ENCODE measurements at places on chromosomes 3 and 15.

- no peak for DNase-seq
Observed at GRCh38 chr3:146970236-146970635, 365.1 kb upstream of the PLSCR5 start.

DNA sequence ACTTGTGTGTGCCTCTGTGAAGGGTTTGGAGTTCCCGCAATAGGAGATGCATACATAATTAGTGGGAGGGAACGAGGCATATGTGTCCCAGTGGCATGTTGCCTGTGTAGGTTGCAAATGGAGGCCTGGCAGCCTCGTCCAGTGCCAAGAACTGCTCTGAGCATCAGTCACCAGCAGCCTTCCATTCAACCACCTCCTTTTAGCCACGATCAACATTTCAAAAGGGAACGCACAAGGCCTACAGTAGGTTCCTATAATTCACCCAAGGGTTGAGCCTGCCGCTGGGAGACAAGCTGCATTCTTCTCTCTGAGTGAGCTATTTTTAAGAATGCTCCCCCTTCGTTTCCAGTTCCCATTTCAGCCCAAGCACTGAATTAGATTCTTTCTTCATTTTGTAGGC lies 78.8 kb upstream of the CTNNB1 start:
- no peak for DNase-seq

DNA sequence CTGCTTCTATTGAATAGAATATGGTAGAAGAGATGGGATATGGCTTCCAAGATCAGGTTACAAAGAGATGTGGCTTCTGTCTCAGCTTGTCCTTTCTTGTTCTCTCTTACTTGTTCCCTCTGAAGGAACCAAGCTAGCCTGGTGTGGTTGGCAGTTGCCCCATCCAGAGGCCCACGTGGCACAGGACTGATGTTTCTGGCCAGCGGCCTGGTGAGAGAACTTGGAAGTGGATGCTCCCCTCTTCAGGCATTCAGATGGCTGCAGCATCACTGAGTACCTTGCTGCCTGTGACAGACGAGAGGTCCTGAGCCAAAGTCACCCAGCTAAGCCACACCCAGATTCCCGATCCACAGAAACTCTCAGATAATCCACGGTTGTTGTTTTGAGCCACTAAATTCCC lies 183.6 kb downstream of the NSMCE3 start:
- no peak for DNase-seq

DNA sequence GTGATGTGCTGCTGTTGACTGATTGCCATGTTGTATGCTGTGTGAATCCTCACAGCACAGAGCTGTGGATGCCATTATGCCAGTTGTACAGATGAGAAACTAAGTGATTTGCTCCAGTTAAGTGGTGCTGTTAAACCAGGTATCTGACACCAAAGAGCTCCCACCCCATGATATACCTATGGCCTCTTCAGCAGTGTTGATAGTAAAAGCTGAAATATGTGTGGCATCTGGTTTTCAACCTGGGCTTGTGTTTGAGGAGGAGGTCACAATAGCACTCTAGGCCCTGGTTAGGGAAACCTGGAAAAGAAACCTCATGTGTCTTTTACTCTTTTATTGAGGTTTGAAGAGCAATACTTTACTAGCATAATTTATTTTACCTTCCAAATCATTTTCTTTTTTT lies 21.4 kb downstream of the RAD54L2 start:
- DNase-seq, result no peak

- no peak for DNase-seq
Observed at GRCh38 chr3:19363071-19363470, 214.8 kb downstream of the KCNH8 start.

GRCh38 chr3:32239307-32240158 lies 1.1 kb downstream of the CMTM8 start:
- no peak for DNase-seq

DNA sequence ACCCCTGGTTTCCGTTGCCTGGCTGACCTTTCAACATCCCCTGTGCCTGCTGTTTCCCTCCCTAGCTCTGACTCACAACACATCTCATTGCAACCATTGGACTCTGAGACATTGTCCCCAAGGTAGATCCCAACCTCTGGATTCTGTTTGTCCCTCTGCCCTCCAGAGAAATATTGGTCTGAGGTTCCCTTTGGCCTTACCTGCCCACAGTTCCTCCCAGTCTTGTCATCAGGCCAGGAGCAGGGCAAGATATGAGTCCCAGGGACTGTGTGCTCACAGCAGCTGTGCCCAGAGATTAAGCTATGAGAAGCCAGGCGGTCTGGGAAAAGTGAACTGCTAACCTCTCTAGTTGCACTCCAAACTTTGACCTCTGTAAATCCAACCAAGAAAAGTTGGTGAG lies 168.2 kb upstream of the NR2F2 start:
- no peak for DNase-seq

DNA sequence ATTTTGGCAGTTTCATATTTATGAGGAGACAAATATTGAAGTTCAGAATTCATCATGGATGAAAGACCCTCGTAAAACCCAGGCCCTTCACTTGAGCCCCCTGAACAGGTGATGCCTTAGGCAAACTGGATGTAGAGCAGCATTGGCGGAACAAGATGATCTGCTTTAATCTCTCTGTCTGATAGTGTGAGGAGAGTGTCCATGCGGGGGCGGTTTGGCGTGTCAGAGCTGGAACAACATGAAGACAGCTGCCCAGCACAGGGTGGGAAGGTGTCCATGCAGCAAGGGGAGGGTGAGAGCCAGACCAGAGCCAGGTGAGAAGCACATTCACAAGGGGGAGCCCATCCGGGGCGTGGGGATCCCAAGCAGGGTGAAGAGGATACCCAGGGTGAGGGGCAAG lies 31.8 kb upstream of the ANP32A start:
- DNase-seq, result no peak

DNA sequence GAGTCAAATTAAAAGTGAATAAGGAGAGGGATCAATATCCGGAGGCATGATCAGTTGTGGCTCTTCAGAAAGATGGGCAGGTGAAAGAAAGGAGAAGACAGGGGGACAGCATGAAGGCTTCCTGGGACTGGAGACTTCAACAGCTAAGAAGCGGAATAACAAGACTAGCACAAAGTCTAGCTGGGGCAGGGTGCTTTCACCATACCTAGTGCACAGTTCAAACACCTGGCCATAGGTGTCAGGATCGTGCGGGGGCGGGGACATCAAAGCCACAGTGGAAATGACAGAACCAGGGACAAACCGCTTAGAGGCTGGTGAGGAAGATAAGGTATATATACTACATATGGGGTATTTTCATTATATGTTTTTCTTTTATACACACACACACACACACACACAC lies 66.2 kb upstream of the FOXP1 start:
- peak; percentile 3 for DNase-seq

- no peak for DNase-seq
Observed at GRCh38 chr3:71684757-71685386, 40.3 kb downstream of the EIF4E3 start.

DNA sequence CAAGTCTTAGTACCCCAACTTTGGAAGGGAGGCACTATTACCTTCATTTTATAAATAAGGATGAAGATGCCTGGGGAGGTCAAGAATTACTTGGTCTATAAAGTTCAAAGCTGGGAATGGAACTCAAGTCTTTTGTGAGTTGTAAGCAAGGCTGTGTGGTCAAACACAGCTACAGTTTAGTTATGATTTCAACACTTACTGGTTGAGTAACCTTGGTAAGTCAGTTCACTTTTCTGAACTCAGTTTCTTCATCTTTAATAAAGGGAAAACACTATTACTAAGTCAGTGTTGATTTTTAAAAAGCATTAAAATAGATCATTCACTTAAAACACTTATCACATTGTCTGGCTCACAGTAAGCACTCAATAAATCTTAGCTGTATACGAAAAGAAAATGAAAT lies 200.4 kb upstream of the ADAMTS9 start:
- DNase-seq, result no peak

DNA sequence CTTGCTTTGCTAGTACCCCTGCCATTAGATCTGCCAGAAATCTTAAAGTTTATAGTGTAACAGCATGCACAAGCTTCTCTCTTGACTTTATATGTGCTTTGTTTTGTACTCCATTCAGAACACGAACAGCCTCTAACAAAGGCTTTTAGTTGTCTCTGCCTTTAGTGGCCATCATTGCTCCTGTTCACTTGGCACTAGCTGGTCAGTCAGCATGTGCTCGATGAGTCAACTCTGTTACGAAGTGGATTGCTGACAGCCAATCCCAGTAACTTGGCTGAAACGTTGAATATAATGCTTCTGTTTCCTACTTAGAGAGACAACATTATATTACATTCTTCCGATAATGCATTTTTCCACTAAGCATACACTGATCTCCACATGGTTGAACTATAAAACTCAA lies 349.2 kb downstream of the NAALADL2 start:
- no peak for DNase-seq

DNA sequence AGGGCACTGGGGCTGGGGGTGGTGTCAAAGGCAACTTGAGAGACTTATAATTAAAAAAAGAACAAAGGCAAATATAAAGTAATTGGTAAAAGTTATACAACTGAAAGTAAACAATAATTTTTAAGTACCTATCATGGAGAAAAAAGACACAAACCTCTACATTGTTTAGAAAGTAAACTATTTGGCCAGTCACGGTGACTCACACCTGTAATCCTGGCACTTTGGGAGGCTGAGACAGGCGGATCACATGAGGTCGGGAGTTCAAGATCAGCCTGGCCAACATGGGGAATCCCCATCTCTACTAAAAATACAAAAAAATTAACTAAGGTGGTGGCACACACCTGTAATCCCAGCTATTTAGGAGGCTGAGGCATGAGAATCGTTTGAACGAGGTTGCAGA lies 25.8 kb downstream of the RPSA start:
- no peak for DNase-seq

DNA sequence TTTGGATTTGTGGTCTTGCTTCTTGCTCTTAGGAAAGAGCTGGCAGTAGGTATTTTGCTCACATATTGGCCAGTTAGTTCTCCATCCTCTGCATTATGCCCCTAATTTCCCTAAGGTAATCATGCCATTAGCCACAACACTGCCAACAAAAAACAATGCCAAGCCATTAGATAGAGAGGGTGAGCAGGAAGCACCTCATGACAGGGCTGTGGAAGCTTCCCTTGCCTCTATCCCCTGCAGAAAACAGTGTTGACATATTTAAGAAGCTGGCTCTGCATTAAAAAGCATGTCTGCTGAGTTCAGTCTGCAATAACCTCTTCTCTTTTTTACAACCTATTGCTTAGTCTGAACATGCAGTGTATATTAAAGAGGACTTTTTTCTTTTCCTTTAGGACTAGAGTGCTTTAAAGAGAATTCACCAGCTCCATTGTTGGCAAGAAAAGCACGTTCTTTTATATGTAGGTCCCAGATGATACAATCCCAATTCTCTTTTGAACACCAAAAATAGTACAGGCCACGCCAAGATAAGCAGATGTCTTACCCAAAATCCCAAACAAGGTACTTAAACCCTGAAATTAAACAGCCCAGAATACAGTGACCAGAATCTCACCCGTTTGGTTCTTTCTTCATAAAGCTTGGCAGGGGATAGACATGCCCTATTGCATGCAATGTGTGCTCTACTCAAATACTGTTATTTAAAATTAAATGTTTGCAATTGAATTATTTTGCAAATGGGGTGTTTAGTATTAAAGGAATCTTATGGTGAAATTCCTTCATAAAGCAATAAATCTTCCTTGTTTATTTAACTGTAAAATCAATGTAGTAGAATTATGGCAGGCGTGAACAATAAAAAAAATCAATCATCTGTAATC lies 93.7 kb upstream of the UBE3A start:
- DNase-seq, result no peak

DNA sequence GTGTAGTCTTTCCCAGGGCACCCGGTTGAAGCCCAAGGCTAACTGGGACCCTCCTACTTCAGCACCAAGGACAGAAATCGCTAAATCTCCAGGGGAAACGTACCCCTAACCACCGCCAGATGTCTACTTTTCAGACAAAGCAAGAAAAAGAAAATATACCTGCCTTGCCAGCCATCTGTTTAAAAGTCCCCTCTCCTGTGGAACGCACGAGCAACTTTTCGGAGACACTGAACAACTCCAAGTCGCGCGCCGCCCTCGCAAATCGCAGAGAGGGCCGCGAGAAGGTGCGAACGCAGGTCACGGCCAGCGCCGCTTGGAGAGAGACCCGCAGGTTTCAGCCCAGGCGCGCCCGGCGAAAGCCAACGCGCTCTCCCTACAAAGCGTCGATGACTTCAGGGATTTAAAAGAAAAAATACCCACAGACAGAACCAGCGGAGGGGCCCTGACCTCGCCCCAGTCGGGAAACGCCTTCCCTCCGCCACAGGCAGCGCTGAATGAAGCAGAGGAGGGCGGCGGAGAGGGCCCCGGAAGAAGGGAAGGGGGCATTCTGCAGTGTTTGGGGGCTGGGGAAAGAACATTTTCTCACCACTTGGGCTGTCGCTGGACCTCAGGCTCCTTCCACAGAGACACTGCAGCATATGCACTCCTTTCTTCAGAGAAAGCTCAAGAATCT lies 213.1 kb downstream of the FGF12 start:
- no peak for DNase-seq

DNA sequence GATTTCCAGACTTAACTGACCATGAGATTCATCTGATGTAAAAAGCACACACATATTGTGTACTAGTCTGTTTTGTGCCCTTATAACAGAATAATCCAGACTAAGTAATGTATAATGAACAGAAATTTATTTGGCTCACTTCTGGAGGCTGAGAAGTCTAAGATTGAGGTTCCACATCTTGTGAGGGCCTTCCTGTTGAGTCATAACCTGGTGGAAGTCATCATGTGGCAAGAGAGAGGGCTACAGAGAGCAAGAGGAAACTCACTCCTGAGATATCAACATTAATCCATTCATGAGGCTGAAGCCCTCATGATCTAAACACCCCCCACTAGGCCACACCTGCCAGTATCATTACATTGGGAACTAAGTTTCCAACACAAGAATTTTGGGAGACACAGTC lies 977.6 kb downstream of the MCTP2 start:
- DNase-seq, result no peak

GRCh38 chr3:119034256-119035013 lies at the start of gene IGSF11:
TSS of gene IGSF11 (minus strand) at chr3:119034846. CDS start at chr3:119034582, 264 bp downstream.
- DNase-seq, result peak; percentile 81

DNA sequence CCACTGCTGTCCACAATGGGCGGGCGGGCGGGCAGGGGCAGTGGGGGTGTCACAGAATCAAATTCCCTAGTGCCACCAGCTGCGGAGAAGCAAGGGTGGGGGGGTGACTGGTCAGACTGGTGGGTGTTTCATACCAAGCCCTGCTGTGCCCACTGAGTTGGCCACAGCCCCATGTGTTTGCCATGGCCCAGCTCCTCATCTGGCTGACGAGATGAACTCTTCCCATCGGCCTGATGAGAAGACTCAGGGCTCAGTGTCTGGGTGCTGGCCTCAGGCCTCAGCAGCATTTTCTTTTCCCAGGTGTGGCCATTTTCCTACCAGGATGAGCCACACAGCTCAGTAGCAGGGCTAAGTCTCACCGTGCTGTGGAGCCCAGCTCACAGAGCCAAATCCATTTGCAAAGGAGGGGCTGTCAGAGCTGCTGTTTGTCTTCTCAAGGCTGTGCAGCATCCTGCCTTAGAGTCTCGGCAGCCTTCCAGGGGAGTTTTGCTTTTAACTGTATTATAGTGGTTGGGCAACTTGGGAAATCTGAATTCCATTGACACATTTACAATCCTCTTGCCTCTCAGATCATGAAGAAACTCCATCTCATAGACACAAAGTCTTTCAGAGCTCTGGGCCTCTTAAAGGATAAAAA lies 176.8 kb downstream of the ABHD5 start:
- DNase-seq, result no peak

GRCh38 chr3:29515451-29515850 lies 234.6 kb downstream of the RBMS3 start:
- no peak for DNase-seq

- DNase-seq, result no peak
Observed at GRCh38 chr3:187586226-187586625, 84.0 kb downstream of the SST start.

- DNase-seq, result no peak
Observed at GRCh38 chr3:101144105-101144504, 150.9 kb upstream of the ABI3BP start.

Data from stimulated activated CD4-positive, alpha-beta T cell treated with anti-CD3 and anti-CD28 coated beads, Interleukin-15, amount 100 ng/mL, for 24 hours (primary cell).